ENCODE measurements at places on chromosomes 6 and 20. TPM values are rescaled to one million over a fixed set of nuclear protein-coding genes. Genes with fewer than 3 reads are reported as not detected.
A peak's percentile ranks its signal among the peaks of the same experiment; 100 is the strongest.

DNA sequence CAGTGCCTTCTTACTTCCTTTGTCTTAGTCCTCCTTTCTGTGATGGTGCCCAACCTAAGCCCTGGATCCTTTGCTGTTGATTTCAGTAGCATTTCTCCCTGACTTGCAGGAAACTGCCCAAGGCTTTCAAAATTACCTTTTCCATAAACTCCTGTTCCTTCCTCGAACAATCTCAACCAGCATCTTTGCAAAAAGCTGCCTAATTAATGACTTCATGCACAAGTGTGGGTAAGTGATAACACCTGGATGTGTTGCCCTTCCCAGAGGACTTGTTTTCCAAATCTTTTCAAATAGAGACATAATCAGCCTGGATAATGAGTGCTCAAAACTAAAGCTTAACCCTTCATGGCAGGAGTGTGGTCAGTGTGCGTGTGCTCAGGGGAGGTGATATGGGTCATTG is 118.0 kb downstream of the PCSK2 start:
- no peak for DNase-seq

GRCh38 chr6:20477485-20477884 is 56.8 kb upstream of the CDKAL1 start:
- no peak for DNase-seq

- peak; percentile 37 for DNase-seq
Measured at GRCh38 chr6:169961772-169962561, 210.5 kb downstream of the ERMARD start.

GRCh38 chr6:30130887-30131862 is 4.8 kb upstream of the TRIM40 start:
- DNase-seq = peak; percentile 31

- DNase-seq = no peak
Measured at GRCh38 chr20:5840411-5841002, 90.3 kb downstream of the SHLD1 start.

Gene UBD
- not detected for total RNA-seq

DNA sequence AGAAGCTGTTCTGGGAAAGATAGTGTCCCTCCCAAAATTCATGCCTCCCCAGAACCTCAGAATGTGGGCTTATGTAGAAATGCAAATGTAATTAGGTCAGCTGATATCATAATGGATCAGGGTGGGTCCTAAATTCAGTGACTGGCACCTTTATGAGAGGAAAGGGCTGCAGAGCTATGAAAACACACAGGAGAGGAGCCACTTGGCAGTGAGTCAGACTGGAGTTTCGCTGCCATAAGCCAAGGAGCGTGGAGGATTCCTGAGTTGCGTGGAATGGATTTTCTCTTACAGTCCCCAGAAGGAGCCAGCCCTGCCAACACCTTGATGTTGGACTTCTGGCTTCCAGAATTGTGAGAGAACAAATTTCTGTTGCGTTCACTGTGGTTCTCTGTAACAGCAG is 249.8 kb upstream of the PMEPA1 start:
- DNase-seq = no peak

DNA sequence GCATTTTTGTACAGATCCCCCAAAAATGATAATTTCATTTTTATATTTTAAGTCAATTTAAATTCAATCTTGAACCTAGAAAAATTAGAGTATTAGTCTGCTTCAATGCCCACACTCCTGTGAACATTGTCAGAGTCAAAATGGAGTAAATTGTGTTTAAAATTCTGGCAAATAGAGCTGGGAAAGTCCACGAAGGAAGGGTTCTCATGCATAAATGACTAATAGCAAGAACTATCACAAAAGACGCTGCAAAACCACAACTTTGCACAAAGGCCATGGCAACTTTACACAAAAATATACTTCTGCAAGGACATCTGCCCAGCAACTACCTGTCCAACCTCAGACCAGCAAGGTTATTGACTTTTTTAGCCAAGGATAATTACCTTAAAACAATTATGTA is 203.2 kb upstream of the SMLR1 start:
- DNase-seq = no peak

Gene SUPT3H
- 2.6 TPM for total RNA-seq

GRCh38 chr6:111215131-111215530 is 127.8 kb downstream of the SLC16A10 start:
- no peak for DNase-seq

Gene GTSF1L
- total RNA-seq = not detected

Gene ASIP
- 32.6 TPM for total RNA-seq

DNA sequence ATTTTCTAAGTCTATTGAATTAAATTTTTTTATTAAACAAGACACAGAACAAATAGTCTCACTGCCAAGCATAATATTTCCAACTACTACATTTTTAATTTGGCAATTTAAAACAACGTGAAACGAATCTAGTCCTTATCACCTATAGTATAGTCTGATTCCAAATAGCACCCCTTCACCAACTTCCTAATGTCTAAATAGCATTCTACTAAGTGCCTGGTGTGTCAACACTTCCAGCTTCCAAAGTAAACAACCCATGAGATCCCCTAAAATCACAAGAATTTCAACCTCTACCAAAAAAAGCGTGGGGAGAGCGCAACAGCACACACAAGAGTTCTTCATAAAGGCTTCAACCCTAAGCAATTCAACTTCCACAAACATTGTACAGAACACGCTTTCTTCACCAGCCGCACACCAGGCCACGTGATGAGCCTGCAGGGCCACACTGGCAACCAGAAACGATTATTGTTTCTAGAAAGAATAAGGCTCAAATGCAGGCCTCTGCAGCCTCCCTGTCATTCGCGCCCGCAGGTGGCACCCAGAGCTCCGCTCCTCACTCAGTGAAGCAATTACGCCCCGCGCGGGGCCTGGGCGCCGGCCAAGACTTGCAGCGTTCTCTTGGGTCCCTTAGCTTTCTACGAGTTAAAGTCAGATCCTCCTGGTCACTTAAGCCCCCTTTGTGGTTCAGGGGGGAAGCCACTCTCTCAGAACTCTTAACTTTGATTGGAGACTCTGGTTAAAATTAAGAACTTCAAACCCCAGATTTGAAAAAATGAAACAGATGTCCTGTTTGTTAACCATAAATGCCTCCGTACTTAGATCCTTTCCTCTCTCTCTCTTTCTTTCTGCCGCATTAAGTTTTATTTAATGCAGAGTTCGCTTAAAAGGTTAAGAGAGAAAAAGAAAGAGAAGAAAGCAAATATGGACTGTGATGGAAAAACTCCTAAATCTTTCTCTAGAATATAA is 18.3 kb downstream of the SIM1 start:
- no peak for DNase-seq

DNA sequence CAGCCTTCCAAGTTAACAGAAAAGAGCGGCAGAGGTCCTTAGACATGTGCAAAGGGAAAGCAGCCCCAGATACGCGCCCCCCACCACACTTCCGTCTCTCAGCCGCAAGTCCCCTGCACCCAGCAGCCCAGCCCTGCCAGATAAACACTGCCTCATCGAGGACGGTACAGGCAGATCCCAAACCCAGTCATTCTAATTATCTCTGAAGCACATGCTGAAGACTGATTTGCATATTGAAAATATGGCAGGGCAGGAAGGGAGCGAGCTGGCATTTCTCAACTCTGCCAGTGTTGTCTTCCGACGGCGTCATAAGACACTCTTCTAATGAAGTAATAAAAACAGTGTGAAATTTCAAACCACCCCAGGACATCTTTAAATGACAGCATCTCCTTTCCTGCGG is 122.8 kb upstream of the CDH4 start:
- DNase-seq = no peak

- DNase-seq = peak; percentile 66
Measured at GRCh38 chr20:62668441-62669027, 26.2 kb downstream of the SLCO4A1 start.

- no peak for DNase-seq
Measured at GRCh38 chr6:28980137-28980851, 24.8 kb downstream of the ZNF311 start.

- DNase-seq = no peak
Measured at GRCh38 chr20:60559462-60559861, 601.2 kb downstream of the CDH26 start.

- DNase-seq = no peak
Measured at GRCh38 chr6:129184808-129185366, 301.9 kb downstream of the LAMA2 start.

Gene SLC35D3
- total RNA-seq = 0.08 TPM

Gene ACAT2
- total RNA-seq = 5.2 TPM

Gene GRIK2
- 11.3 TPM for total RNA-seq

GRCh38 chr20:64156136-64156885 is 7.9 kb upstream of the MYT1 start:
- no peak for DNase-seq

GRCh38 chr20:21159658-21160380 is 33.9 kb downstream of the KIZ start:
- DNase-seq = no peak

Gene MAFB
- 10.2 TPM for total RNA-seq

Gene TRERF1
- 1.4 TPM for total RNA-seq

DNA sequence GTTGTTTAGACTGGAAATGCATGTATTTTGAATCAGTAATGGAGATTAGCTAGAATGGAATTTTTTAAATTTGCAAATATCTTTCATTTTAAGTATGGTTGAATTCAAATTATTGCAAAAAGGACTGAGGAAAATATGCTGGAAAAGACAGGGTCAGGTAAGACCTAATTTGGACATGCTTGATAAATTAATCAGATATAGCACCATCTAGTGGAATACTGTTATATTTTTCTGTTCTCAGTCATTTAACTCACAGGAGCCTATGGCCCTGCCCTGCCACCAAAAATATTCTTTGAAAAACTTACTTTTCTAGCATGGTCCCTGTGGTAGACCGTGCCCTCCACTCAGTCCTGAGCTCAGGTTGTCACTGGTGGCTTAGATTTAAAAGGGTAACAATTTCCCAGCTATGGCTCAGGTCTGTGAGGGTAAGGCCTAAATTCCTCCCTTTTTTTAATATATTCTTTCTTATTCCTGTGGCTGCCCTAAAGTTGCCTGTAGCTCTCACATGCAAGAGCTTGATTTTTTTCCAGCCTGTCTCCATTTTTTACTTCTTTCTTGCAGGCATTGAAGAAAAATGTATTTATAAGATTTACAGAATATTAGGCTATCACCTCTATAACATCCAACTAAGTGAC is 25.3 kb upstream of the KIAA1586 start:
- no peak for DNase-seq

Gene LINC00237
- not detected for total RNA-seq

DNA sequence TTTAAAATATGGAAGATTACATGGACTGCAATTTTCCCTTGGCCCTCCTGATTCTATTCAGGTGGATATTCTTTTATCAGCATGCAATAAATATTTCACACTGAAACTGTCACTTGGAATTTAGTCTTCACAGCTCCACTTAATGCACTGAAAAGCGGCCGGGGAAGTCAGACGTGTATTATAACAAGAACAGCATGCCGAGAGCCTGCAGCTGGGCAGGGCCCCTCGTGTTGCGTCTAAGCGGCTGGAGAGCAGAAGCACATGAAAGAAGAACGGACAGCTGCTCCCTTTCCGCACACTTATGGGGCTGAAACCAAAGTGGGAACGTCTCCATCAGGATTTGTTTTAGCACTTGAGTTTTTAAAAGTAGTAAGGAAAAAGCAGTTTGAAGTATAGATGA is 57.2 kb downstream of the LYRM4 start:
- DNase-seq = peak; percentile 34

GRCh38 chr6:150806790-150807189 is 58.7 kb upstream of the MTHFD1L start:
- no peak for DNase-seq

GRCh38 chr20:11540558-11540957 is 377.1 kb upstream of the BTBD3 start:
- no peak for DNase-seq

- no peak for DNase-seq
Measured at GRCh38 chr20:33606118-33606771, 55.9 kb upstream of the C20orf144 start.

DNA sequence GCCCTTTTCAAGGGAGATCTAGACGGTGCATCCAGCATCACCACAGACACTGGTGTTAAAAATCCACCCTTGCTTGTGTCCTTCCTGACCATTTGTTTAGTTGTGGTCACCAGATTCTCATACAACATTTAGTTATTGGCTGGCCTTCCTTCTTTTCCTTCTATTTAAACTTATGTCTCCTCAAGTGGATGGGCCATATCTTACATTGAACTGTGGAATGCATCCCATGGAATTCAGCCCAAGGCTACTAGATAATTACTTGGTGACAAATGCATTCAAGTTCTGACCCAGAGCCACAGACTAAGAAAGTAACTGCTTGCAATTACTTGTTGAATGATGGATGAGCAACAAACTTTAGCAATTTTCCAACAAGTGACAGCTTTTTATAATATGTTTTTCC is 198.9 kb upstream of the SSTR4 start:
- DNase-seq = no peak

Gene MCUR1
- total RNA-seq = 30.7 TPM

Gene RRAGD
- total RNA-seq = 123 TPM

GRCh38 chr6:134437376-134437775 is 119.5 kb upstream of the SGK1 start:
- DNase-seq = no peak

GRCh38 chr6:151069641-151070040 is 170.1 kb upstream of the AKAP12 start:
- no peak for DNase-seq
